Stimulated activated CD8-positive, alpha-beta memory T cell treated with anti-CD3 and anti-CD28 coated beads, Interleukin-7, amount 100 ng/mL, for 4 hours (primary cell): ENCODE measurements at places on chromosomes 6 and 20.

DNA sequence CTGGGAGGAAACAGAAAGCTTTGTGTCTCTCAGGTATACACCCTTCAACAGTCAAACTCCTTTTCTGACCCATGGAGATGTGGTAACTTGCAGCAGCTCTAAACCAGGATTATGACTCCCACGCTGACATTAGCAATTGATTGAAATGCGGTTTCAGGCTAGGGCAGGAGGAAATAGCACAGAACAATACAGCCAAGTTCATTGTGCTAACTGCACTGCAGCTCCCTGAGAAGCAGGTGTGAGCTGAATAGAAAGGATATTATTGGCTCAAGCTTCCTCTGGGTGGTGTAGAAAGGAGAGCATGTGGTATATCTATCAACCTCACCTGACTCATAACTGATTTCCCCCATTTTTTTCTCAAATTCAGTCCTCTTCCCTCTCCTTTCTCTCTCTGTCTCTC, 612.3 kb upstream of the BTBD3 start:
- no peak for DNase-seq

- DNase-seq: no peak
Measured at GRCh38 chr20:37803438-37804307, 99.3 kb upstream of the VSTM2L start.

DNA sequence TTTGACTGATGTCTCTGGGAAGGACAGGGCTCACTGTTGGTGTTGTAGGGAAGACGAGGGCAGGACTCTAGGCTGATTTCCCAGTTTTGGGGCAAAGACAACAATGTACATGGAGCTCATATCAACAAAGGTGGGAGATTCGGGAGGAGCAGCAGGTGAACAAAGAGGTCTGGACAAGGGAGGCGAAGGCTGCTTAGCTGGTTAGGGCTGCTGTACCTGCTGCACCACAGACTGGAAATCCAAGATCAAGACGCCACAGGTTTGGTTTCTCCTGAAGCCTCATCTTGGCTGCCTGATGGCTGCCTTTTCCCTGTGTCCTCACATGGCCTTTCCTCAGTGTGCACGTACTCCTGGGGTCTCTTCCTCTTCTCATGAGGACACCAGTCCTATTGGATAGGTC, 287.2 kb downstream of the FOXC1 start:
- no peak for DNase-seq

DNA sequence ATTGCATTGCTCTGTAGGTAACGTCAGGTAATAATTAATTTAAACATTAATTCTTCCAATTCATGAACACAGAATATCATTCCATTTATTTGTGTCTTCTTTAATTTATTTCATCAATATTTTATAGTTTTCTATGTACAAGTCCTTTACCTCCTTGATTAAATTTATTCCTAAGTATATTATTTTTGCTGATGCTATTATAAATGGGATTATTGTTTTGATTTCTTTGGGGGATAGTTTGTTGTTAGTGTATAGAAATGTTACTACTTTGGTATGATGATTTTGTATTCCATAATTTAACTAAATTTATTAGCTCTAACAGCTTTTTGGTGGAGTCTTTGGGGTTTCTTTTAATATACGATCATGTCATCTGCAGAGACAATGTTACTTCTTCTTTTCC, 44.7 kb upstream of the CCND3 start:
- no peak for DNase-seq

- DNase-seq: no peak
Measured at GRCh38 chr6:53795340-53795701, 516 bp downstream of the LRRC1 start.

DNA sequence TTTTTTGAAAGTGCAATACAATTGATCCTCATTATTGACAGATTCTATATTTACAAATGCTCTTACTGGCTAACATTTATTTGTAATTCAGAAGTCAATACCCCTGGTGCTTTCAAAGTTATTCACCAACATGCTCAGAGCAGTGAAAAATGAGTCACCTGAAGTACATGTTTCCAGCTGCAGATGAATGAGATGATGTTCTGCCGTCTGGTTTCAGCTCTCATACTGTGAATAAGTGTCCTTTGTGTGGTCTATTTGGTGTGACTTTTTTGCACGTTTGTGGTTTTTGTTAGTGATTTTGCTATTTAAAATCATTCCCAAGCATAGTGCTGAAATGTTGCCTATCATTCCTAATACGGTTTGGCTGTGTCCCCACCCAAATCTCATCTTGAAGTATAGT, 22.3 kb upstream of the EYA4 start:
- no peak for DNase-seq

- DNase-seq: no peak
Measured at GRCh38 chr6:30066082-30066481, 916 bp upstream of the PPP1R11 start.

DNA sequence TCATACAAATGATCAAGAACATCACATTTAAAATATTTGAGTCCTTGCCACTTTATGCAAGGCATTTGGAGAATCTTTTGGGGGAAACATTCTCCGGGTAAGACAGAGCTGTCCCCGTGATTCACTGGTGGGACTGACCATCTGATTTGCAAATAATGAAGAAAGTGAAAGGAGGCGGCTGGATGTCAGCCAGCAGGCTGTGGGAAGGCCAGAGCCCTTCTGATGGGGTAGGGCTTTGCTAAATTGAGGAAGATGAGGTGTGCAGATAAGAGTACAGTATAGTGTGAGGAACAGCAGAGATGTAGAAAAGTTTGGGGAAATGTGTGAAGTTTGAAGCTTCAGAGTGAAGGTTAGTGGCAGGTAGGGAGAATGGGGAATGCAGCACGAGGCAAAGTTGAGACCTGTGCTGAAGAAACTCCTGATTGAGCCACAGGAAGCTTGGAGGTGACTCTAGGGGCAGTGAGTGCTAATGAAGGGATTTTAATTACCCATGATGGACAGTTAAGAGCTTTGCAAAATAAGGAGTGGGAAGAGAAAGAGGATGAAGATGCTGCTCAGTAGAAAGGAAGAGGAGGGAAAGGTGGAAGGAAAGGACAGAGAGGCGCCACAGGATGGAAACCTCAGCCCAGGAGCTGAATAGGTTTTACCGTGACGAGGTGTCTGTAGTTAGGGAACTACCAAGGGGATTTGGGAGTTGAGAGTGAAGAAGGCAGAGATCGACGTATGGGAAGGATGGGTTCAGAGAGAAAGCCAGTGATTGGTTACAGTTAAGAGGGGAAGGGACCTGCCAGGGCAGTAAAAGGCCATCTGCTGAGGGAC, 68.7 kb downstream of the SNX9 start:
- no peak for DNase-seq

DNA sequence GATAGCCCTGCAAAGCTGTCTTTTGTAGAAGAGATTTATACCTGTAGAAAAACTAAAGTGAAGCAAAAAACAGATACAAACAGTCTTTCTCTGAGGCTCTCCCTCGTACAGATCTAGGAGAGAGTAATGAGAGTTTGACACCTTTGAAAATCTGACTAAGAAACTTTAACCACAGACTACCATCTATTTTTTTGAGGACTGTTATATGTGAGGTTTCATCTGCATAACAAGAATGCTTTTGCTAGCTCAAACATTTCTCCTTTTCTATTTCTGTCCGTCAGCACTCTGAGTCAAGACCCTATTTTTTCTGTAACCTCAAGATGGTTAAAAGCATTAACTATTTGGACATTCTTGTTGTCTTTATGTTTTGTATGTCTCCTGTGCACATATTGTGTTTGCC, 193.0 kb downstream of the BTBD3 start:
- no peak for DNase-seq

- DNase-seq: no peak
Measured at GRCh38 chr6:134593442-134593841, 275.5 kb upstream of the SGK1 start.

GRCh38 chr6:50236164-50236563, 186.4 kb upstream of the DEFB112 start:
- no peak for DNase-seq

GRCh38 chr20:51631011-51631950, 88.8 kb upstream of the NFATC2 start:
- DNase-seq: no peak

DNA sequence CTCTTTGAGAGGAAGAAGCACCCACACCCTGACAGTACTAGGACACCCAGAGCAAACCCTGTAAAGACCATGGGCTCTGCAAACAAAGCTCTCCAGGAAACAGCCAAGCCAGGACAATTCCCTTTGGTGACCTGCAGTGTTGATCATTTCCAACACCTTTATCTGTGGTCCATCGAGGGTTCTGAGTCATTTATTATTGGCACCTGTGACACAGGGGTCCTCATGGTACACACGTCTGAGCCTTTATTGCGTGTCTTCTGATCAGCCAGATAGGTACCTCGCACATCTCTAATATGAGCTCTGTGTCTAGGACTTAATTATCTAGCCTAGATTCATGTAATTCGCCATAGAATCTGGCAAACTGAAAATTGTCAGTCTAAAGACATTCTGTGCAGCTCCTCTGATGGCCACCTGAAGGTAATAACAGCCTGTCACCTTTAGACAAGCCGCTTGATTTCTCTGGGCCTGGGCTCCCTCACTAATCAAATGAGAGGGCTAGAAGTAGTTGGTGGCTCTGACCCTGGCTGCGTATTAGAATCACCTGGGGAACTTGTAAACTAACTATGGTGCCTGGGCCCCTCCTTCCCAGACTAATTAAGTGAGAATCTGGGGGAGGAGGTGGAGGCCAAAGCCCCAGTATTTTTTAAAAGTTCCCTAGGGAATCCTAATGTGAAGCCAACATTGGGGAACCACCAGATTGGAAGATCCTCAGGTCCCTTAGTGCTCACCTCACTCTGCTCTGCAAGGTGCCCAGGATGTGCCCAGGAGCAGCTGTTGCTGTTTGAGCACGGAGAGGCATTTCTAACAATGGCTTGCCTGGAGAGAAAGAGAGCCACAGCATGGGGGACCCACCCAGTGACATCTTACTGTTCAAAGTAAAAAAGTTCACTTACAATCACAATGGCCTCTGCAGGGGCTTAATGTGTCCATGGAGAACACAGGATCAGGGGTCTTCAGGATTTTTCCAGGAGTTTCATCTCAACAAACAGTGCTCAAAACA, 122.0 kb upstream of the ARID1B start:
- DNase-seq: no peak

GRCh38 chr20:33667676-33668465, 1.1 kb downstream of the ACTL10 start:
- peak; percentile 45 for DNase-seq

DNA sequence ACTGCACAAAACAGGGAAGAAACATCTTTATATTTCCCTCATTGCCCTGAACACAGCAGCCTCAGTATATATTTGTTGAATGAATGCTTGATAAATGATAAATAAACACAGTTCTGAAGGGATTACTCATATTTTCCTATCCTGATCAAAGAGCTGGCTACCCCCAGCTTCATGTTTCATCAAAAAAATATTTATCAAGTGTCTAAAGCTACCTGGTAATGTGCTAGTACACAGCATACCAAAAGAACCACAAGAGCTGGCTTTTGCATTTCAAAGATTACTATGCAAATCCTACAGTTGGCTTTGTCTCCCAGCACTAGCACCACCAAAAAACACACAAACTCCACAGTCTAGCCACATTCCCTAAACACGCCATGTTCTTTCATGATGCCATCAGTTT, 130.0 kb downstream of the BTBD9 start:
- DNase-seq: no peak

DNA sequence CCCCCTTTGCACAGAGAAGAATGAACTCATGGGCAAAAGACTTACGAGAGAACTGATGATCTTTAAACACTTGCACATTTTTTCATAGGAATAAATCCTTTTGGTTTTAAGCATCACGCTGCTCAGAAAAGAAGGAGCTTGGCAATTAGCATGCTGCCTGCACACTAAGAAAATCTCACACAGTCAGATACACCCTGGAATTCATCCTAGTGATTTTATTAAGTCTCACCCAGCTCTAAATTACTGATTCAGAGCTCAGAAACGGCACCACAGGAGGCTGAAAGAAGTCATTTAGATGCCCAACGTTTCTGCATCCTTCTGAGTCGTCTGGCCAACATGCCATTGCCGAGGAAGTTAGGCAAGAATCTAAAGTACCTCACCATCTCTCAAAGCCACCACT, 18.0 kb upstream of the NRSN1 start:
- no peak for DNase-seq

DNA sequence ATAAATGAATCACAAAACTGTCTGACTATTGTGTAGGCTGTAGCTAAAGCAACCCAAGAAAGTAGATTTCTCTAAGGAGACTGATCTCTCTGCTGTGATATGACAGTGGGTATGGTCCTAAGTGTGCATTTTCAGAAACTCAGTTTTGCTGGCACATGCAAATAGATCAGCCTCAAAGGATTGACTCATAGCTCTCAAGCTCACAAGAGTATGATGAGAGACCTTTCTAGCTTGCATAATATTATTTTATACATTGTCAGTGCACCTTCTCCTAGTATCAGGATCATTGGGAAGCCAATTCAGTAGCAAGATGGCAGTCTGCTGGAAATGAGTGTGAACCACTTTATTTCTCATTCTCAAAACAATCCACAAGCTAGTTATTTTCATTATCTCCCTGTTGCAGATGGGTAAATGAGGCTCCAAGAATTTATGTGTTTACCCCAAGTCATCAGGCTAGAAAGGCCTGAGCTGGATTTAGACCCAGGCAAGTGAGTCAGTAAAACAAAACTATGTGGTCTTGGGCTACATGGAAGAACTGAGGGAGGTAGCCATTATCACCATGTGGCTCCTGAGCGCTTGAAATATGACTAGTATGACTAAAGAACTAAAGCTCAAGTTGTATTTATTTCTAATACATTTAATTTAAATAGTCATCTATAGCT, 27.9 kb upstream of the PLCB4 start:
- no peak for DNase-seq

DNA sequence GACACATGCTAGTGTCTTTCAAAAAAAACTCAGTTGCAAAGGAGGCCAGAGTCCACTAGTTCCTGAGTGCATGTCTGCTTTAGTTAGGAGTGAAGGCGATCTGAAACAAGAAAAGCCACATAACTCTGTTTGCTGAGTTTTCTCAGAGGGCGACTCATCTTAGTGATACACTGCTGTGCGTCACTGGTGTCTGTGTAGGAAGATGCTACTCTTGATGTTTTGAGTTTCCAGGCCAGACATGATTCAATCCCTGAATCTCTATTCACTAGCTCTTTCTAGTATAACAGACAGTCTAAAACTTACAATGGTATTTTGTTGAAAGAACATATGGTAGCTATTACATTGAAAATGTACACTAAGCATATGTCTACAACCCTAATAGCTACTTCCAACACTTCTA, 60.9 kb downstream of the GFRAL start:
- DNase-seq: no peak

DNA sequence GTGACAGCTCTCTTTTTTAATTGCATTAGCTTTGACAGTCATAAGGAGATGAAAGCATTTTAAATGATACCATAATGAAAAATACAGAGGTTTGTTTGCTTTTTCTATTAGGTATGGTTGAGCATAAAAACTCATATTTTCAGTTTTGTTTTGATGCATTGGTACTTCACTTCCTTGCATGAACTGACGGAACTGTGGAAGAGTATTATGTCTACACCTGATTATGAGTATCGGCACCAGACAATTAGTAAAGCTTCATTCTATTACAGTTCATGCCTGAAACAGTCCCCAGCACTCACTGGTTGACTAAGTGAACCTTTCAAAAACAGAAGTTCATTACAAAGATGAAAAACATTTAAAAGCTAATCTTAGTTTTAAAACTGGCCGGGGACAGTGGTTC, 593.0 kb downstream of the GRIK2 start:
- DNase-seq: no peak
